ENCODE measurements at places on chromosomes 2 and 18.

GRCh38 chr2:174744111-174744510, 20.2 kb downstream of the CHRNA1 start:
- no peak for DNase-seq

DNA sequence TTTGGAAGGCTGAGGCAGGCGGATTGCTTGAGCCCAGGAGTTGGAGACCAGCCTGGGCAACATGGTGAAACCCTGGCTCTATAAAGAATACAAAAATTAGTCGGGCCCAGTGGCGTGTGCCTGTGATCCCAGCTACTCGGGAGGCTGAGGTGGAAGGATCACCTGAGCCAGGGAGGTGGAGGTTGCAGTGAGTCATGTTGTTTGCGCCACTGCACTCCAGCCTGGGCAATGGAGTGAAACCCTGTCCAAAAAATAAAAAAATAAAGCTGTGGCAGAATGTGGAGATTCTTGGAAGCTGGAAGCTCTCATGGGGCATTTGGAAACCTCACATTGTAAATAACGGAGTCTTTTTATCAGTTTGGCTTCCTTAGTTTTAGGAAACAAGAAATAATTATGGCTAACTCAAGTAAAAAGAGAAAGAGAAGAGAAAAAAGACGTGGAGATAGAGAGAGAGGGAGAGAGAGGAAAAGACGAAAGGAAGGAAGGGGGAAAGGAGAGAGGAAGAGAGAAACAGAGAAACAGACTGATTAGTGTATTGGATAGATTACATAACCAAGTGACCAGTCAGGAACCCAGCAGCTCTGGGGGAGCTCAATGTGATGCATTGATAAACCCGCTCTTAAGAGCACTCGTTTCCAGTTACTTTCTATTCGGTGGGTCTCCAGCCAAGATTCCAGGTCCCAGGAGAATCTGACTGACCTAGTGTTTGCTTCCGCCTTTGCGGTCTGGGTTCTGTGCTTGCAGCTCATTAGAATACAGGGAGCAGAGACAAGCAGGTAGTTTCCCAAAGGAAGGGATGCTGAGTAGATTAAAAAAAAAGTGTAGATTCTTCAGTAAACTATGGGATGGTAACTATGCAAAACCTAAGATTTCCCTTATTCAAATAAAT, 1.1 kb upstream of the SPAST start:
- no peak for DNase-seq

DNA sequence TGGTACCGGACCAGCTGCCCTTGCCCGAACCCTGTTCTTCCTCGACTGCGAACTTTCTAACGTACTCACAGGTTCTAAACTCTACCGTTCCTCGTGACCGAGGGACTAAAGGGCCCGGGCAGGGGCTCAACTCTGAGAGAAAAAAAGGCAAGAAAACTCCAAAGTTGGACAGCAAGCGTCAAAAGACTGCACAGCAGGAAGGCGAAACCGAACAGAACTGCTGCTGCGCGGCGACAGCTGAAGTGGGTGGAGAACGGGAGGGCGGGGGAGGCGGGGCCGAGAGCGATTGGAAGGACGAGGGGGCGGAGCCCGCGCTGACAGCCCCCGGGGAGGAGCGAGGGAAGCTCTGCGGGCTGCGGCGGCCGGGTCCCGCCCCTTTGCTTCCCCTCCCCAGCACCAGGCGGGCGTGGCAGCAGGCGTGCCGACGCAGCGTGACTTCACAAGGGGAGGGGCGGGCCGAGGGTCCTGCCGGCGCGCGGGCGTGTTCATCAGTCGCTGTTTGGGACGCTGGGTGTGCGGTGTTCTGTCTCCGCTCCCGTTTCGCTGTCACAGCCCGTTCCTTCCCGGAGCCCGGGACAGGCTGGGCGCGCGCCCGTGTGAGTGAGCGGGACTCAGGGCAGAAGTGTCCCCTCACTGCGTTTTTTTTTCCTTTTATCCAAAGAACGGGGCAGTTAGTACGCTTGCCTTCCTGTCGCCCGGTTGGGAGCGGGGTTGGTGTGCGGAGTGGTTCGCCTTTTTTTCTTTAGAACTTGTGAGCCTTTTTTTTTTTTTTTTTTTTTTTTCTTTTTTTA, at the start of gene NABP1:
NABP1 (plus strand) TSS at position 491 of the 791 bp plus-strand sequence. CDS start 479 bp downstream, outside the sequence.
- DNase-seq, result peak; percentile 99

DNA sequence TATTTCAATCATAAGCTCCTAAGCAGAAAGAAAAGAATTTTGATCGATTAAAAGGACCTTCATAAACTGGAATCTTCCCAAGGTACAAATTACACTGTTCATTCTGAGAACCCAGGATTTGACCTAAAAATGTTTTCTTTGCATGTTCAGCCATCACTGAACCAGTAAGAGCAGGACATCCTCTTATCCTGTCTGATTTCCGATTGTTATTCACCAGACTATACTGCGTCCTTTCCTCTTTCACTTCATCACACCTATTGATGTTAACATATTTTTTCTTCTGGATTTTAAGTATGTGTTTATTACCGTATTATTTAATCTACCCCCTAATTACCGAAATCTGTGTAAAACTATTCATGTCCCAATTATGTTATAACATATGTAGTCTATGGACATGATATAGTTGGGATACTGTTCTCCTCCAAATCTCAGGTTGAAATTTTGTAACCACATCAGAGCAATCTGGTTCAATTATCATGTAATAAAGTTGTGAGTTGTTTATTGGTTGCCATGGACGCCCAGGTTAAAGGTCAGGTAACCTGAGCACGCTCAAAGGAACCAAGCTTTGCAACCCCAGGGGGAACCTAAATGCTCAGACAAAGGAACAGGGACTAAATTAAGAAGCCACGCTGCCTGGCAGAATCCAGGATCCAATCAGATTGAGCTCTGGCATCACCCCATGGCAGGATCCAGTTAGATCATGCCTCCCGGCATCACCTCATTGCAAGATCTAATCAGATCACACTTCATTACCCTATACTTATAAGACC, 11.6 kb upstream of the TBC1D8 start:
- no peak for DNase-seq

DNA sequence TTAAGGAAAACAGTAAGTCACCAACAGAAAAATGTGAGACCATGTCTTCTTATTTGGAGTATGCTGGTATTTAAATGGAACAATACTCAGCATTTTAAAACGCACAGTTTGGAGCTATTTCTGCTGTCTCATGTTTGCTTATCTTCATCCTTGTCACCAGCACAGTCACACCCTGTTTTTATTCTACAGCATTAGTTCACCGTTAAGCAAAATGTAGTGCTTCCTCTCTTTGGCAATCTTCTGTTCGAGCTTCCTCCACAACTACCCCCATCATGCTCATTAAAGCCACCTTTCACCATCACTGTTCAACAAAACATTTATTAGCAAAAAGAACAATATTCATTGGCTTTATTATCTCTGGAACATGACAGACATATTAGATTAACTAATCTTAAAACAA, 64.0 kb downstream of the SLC40A1 start:
- no peak for DNase-seq

DNA sequence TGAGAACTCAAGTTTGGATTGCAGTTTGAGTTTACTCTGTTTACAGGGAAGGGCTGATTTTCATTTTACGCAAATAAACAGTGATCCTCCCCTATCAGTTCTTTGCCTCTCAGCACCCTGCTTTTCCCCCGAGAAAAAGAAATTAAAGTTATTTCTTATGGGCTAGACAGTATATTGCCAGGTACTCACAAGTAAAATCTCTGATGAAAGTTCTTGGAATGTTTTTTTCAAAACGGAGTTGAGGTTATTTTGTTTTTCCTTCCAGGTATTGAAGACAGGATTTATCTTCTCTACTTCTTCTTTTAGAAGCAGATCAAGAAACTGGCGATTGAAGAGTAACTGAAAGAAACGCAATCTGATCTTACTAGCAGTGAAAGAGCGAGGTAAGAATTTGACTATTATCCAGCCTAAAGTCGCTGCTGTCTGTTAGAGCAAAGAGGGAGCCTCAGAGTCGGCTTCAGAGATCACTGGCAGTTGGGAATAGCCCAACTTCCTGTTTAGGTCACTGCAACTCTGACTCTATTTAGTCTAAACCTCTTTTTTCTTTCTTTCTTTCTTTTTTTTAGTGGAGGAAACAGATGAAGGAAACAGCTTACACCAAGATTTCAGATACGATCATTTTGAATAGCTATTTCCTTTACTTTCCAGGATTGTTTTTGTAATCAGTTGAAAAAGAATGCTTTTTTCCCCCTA, at the start of gene TFPI:
TFPI (minus strand) TSS at position 425 of the 693 bp plus-strand sequence. CDS start 50,667 bp downstream, outside the sequence.
- DNase-seq, result no peak

DNA sequence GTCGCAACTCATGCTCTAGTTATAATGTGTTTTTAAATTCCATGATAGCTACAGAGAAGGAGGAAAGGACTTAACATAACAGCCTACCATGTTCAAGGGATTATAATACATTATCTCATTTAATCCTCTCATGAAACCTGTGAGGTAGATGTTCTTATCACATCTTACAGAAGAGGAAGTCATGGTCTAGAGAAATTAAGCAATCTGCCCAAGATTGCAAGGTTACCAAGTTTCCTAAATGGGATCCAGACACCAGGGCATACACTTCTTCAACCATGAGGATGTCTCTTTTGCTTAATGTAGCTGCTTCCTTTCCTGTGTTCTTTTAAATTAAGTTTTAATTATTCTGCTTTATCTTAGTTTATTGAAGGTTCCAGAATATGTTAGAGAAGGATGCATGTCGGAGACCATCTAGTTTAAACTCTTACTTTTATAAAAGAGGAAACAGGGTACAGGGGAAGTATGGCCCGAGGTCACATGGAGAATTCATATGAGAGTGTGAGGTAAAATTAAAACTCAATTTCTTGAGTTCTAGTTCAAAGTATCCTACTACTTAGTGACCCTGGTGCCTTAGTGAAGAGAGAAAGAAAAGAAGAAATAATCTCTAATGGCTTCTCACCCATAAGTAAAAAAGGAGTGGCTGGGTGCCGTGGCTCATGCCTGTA, 3.6 kb upstream of the IL1A start:
- DNase-seq, result no peak

DNA sequence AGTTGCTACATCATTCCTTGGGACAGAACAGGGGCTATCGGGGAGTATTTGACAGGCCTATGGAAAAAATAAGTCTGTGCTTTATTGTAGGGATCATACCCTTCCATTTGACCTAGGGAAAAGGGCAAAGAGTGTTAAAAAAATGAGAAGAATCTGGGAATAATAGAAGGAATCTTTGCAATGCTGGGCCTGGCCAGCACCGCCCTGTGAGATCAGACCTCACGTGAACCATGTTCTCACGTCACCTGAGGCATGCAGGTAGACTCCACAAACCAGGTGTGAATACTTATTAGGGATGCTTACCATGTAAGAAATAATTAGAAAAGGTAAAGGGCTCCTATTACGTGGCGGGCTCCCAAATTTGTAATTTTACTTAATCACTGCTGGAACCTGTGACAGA, 177.5 kb upstream of the GATA6 start:
- no peak for DNase-seq

GRCh38 chr2:73111073-73112025, 1.4 kb downstream of the RAB11FIP5 start:
- DNase-seq, result no peak

DNA sequence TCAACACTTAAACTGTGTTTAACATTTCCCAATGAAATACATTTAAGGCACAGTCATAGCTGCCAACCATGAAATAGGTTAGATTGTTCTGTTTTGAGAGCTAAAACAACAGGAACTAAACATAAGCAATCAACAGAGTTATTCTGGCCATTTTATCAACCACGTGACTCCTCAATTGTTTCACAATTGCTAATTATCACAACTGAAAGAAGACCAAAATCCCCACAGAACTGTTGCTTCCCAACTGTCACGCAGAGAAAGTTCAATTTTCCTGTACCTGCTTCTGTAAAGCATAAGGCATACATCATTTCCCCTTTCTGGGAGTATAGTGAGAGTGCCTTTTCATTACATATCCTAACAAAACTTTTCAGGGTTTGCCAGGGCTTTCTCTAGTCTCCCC, 248.6 kb downstream of the EPHA4 start:
- DNase-seq, result no peak

GRCh38 chr2:232873909-232874641, 4.0 kb downstream of the SNORC start:
- no peak for DNase-seq

DNA sequence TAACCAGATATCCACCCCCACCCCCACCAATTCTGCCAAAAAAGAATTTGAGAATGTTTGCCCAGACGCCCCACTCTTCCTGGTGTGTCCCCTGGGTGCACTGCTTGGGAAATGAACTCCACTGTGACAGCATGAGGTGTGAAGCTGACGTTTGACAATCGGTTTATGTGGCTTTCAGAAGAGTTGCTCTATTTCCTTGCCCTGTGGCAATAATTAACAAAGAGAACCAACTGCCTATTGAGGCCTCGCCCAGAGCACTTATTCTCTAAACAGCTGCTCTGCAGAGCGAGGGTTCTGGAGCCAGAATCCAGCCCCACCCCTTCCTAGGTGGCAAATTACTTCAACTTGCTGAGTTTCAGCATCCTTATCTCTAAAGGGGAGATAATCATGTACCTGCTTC, 115.8 kb upstream of the SIX3 start:
- DNase-seq, result no peak

DNA sequence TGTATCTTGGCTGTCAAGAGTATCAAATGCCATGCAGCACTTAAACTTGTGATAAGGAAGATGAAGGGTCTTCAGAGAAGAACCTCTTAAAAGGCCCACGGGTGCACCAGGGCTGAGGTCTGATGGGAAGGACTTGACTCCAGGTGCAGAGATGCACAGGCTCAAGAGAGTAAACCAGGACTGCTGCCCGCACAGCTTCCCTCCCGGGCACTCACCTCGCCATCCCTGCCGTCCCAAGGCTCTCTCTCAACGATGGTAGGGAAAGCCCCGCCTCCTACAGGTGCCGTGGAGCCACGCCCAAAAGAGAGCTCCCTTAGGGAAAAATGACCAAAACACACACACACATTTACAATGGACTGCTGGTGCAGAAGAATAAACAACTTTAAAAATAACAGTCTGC, 27.9 kb downstream of the PDIA6 start:
- DNase-seq, result no peak

DNA sequence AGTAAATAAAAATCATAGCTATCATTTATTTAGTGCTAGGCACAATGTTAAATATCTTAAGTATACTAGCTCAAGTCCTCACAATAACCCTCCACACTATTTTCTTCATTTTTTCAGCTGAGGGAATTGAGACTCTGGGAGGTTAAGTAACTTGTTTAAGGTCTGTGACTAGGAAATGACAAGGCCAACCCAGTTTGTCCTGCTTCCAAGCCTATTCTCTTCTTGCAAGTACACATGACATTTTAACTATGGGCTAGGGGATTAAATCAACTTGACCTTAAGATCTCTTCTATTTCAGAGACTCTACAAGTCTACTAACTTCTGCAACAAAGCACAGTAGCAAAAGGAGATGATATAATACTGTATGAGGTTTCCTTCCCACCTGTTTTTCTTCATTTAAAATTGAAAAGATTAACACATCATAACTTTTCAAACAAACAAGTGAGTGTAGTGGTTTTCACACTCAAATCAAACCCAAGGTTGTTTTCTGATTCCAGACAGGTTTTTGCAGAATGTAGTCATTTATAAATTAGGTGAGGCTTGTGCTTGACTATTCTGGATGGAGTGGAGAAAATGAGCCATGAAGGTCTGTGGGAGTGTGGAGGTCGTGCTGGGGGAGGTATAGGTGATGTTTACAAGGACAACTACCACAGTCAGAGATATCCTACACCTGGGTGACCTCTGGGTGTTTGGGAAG, 57.0 kb downstream of the CD28 start:
- DNase-seq, result no peak

Data from activated effector memory CD4-positive, alpha-beta T cell treated with anti-CD3 and anti-CD28 coated beads, Interleukin-2, amount 50 U/mL, for 16 hours (primary cell).